ENCODE measurements at places on chromosomes 1 and 21. TPM values are rescaled to one million over a fixed set of nuclear protein-coding genes. Genes with fewer than 3 reads are reported as not detected.

The EPHA10 gene
- total RNA-seq = not detected

The GUCA2B gene
- total RNA-seq = not detected

The CTSS gene
- total RNA-seq = 91.1 TPM

GRCh38 chr1:215568299-215568692 is 1.2 kb downstream of the KCTD3 start:
- peaks cover 7% of the 10 kb centered on the region for H3K4me1 ChIP-seq
- peak overlapping the region; percentile 68 for H3K4me3 ChIP-seq
- no peak overlapping the region for H3K27ac ChIP-seq
- no peaks in the 10 kb centered on the region for H3K36me3 ChIP-seq
- DNase-seq = no peak

The LCE1D gene
- not detected for total RNA-seq

The OLIG2 gene
- total RNA-seq = not detected

The BATF3 gene
- 0.27 TPM for total RNA-seq

The FAM72D gene
- not detected for total RNA-seq
